ENCODE measurements at places on chromosomes 11 and 22.

DNA sequence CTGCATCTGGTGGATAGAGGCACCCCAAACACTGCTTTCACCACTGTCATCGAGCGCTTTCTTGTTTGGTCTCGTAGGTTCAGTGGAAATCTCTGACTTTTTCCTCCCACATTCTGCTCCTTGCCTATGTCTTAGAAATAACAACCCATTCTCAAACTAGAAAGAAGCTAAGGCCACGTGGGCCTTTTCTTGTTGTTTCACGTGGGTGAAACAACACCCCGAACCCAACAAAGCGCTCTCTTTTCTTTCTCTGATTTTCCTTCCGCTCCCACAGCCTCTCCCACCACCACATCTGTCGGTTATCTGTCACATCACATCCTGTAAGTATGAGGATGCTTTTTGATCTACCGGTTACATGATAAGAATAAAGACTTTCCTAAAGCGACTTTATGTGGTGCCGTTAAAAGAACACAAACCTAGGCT lies 77.1 kb downstream of the LINC01488 start:
- DNase-seq: no peak

DNA sequence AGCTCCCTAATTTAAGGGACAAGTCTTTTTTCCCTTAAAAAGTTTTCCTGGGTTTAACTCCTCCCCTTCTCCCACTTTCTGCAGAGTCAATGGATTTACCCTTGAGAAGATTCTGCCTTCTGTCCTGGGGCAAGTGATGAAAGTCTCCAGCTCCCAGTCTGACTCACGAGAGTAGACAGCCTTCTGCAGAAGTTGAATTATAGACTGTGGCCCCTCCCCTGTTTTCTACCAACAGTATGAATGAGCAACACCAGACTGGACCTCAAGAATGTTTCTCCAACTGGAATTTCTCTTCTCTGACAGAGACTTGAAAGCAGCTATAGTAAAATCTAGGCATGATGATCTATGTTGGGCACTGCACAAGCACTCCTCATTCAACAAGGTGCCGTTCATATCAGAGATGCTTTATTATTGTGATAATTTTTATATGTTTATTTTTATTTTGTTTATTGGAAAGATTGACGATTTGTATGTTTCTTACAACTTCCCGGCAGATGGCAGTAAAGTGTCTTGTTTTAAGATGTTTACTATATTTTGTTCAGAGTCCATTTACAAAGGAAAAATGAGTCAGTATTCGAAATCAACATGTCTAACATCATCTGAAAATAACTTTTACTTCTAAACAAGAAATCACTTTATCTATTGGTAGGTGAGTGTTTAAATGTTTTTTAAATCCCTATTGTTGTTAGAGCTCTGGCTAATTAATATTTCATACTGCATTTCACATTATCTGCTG lies 56.6 kb downstream of the LMO2 start:
- DNase-seq: no peak

- no peak for DNase-seq
Observed at GRCh38 chr11:24093375-24093774, 403.5 kb upstream of the LUZP2 start.

DNA sequence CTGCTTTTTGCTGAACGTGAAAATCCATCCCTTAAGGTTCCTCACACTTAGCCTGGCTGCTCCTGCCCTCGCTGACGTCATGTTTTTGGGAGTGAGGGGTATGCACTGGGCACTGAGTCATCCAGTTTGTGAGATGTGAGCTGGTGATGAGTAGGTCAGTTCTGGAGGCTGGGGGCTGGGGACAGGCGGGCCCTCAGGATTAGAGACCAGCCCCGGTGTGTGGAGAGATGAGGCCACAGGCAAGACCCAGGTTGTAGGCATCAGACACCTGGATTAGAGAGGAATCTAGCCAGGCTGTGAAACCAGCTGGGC lies 9.2 kb downstream of the KCNC1 start:
- no peak for DNase-seq

GRCh38 chr11:10886652-10887250 lies 28.9 kb upstream of the ZBED5 start:
- no peak for DNase-seq

DNA sequence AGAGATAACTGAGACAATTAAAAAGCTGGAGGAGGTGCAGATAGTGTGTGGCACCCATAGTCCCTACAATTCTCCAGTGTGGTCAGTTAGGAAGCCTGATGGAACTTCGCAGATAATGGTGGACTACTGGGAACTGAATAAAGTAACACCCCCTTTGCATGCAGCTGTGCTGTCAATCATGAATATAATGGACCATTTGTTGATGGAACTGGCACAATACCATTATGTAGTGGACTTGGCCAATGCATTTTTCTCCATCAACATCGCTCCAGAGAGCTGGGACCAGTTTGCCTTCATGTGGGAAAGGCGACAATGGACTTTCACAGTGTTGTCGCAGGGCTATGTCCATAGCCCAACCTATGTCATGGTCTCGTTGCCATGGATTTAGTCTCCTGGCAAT lies 324.2 kb downstream of the TMEM135 start:
- DNase-seq: no peak

- DNase-seq: no peak
Observed at GRCh38 chr11:13883042-13883441, 79.5 kb upstream of the SPON1 start.

Data from activated CD4-positive, CD25-positive, alpha-beta regulatory T cell treated with anti-CD3 and anti-CD28 coated beads, Interleukin-2, amount 50 U/mL, for 16 hours (primary cell).